ENCODE measurements at places on chromosomes 2 and 18. TPM values are rescaled to one million over a fixed set of nuclear protein-coding genes. Genes with fewer than 3 reads are reported as not detected.

- no peak for DNase-seq
- H3K4me3 ChIP-seq, result no peak overlapping the region
- H3K27ac ChIP-seq, result no peak overlapping the region
- no peaks in the 10 kb centered on the region for H3K36me3 ChIP-seq
Measured at GRCh38 chr2:11473659-11474433, 7.9 kb upstream of the E2F6 start.

DNA sequence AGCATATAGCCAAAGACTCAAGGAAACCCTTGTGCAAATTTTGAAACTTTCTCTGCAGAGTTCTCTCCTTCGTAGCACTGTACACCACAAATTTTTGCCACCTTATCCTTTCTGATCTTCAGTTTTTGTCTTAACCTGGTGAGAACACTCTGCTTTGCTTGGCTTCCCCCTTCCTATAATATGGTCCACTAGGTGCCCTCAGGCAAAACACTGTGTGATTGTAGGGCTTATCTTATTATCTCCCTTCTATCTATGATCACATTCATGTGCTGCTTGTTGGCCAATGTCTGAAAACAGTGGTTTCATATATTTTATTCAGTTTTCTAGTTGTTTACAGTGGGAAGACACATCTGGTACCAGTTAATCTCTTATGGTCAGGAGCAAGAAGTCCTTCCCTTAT, 111.1 kb downstream of the MTX2 start:
- no peak for DNase-seq
- no peaks in the 10 kb centered on the region for H3K36me3 ChIP-seq
- no peaks in the 10 kb centered on the region for H3K4me1 ChIP-seq
- H3K27ac ChIP-seq, result no peak overlapping the region
- H3K27me3 ChIP-seq, result no peaks in the 10 kb centered on the region

The FAP gene
- total RNA-seq, result 1.5 TPM

- no peaks in the 10 kb centered on the region for H3K27me3 ChIP-seq
- peak; percentile 20 for DNase-seq
- no peaks in the 10 kb centered on the region for H3K36me3 ChIP-seq
Measured at GRCh38 chr2:69184224-69184623, 171.2 kb downstream of the ANTXR1 start.

GRCh38 chr2:23718931-23719700, 207.8 kb downstream of the ATAD2B start:
- H3K4me3 ChIP-seq, result no peak overlapping the region
- no peaks in the 10 kb centered on the region for H3K27me3 ChIP-seq
- H3K36me3 ChIP-seq, result peaks cover 11% of the 10 kb centered on the region
- H3K4me1 ChIP-seq, result no peaks in the 10 kb centered on the region
- H3K27ac ChIP-seq, result no peak overlapping the region

DNA sequence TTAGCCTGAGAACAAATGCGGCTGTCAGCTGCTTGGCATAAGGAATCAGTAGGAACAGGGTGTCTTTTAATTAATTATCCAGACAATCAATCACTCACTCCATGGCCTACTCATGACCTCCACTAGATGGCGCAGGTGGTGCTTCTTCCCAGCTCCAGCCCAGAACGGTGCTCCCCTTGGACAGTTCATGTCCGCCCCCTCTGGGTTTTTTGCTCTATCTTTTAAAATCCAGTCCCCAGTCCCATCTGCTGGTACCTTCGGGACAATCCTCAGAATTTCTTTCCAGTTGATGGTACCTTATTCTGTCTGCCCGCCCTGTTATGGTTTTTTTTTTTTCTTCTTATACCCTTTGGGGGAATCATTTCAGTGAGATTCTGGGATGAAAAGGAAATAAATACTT, 99.8 kb downstream of the CACNB4 start:
- H3K27me3 ChIP-seq, result no peaks in the 10 kb centered on the region
- H3K4me3 ChIP-seq, result no peak overlapping the region
- no peak for DNase-seq
- H3K36me3 ChIP-seq, result no peaks in the 10 kb centered on the region
- H3K4me1 ChIP-seq, result no peaks in the 10 kb centered on the region

DNA sequence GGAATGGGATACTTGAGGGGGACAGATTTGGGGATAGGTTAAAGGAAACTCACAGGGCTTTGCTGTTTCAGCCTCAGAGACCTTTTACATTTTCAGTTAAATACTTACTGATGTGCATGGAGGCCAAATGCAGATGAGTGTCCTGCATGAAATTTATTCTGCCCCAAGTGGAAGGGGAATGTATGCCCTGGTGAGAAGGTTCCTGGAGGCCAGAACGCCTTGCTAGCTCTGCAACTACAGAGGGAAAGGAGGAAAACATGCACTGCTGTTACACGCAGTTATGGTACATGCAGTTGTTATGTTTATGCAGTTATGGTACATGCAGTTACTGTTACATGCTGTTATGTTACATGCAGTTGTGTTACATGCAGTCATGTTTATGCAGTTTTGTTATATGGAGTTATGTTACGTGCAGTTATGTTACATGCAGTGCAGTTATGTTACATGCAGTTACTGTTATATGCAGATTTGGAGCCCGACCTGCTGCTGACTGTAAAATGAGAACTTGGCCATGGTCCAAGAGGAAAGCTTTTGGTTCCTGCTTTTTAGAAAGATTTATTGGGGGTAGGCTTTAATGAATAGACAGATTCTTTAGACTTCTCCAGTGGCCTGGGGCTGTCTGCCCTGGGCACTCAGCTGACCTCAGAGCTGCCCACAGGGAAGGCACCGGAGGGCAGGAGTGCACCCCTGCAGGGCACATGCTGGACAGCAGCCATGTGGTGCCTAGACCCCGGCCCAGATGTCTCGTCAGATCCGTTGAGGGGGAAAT, 84.1 kb downstream of the LDLRAD4 start:
- H3K36me3 ChIP-seq, result peaks cover 32% of the 10 kb centered on the region
- H3K4me3 ChIP-seq, result no peak overlapping the region
- no peak overlapping the region for H3K27ac ChIP-seq
- no peak for DNase-seq
- H3K27me3 ChIP-seq, result no peaks in the 10 kb centered on the region
- H3K4me1 ChIP-seq, result peaks cover 62% of the 10 kb centered on the region

The MC4R gene
- total RNA-seq, result 0.33 TPM

The TMEM169 gene
- total RNA-seq, result 1.1 TPM

DNA sequence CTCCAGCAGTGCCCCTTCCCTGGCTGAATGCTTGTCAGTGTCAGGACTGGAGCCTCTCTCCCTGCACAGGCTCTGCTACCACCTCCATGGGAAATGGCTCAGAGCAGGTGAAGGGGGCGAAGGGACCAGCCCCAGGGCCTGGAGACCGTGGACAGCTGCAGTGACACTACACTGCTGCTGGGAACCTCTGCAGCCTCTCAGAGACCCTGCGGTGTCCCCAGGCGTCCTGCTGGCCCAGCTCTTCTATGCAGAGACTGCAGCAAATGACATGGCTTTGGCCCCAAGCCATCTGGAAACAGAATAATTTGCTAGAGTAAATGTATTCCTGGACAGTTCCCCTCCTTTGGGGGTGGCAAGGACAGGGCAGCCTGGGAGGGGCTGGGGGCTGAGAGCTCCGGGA, 53.2 kb downstream of the CIB4 start:
- H3K27me3 ChIP-seq, result peaks cover 43% of the 10 kb centered on the region
- H3K4me3 ChIP-seq, result no peak overlapping the region
- H3K4me1 ChIP-seq, result no peaks in the 10 kb centered on the region
- H3K36me3 ChIP-seq, result no peaks in the 10 kb centered on the region
- DNase-seq, result no peak
- no peak overlapping the region for H3K27ac ChIP-seq

The RSAD2 gene
- total RNA-seq, result 26.3 TPM

All from thymus (tissue), 14 donors.